ENCODE measurements at places on chromosomes 7 and 10.

GRCh38 chr10:54797636-54798321 is 3.3 kb downstream of the PCDH15 start:
- DNase-seq = no peak

DNA sequence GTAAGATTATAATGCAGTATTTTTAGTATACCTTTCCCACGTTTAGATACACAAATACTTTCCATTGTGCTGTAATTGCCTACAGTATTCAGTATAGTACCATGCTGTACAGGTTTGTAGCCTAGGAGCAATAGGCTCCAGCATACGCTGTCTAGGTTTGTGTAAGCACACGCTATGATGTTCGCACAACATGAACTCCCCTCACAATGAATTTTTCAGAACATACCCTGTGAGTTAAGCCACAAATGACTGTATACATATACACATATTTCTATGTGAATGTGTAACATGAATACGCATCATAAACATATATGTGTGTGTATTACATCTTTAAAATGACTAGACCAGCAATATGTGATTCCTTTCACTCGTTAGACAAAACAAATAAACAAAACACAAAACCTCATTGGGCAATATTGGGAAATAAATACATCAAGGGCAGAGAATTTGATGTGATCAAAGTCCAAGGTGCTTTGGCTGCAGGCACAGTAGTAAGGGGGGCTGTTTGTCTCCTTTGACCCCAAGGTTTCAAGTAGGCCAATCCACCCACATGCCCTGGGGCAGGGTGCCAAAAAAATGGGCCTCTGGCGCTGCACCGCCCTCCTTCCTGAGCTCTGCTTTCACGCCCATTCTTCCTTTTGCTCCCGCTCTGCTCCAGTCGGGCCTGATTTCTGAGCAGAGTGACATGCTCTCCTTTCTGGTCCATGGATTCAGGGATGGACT is 33.9 kb downstream of the CHN2 start:
- DNase-seq = no peak

DNA sequence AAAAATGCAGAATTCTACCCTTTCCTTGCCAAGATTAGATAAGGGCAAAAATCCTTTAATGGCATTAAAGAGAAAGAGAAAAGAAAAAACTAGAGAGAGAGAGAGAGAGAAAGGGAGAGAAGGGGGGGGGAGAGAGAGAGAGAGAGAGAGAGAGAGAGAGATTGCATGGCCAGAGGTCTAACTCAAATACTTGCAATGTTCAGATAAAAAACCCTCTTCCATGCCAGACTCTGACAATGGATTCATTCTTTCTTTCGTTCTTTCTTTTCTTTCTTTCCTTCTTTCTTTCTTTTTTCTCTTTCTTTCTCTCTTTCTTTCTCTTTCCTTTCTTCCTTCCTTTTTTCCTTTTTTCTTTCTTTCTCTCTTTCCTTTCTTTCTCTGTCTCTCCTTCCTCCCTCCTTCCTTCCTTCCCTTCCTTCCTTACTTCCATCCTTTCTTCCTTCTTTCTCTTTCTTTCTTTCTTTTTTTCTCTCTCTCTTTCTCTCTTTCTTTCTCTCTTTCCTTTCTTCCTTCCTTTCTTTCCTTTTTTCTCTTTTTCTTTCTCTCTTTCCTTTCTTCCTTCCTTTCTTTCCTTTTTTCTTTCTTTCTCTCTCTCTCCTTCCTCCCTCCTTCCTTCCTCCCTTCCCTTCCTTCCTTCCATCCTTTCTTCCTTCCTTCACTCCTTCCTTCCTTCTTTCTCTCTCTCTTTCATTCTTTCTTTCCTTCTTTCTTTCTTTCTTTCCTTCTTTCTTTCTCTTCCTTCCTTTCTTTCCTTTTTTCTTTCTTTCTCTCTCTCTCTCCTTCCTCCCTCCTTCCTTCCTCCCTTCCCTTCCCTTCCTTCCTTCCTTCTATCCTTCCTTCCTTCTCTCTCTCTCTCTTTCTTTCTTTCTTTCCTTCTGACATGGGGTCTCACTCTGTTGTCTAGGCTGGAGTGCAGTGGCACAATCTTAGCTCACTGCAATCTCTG is 175.7 kb downstream of the PRKCQ start:
- DNase-seq = no peak

DNA sequence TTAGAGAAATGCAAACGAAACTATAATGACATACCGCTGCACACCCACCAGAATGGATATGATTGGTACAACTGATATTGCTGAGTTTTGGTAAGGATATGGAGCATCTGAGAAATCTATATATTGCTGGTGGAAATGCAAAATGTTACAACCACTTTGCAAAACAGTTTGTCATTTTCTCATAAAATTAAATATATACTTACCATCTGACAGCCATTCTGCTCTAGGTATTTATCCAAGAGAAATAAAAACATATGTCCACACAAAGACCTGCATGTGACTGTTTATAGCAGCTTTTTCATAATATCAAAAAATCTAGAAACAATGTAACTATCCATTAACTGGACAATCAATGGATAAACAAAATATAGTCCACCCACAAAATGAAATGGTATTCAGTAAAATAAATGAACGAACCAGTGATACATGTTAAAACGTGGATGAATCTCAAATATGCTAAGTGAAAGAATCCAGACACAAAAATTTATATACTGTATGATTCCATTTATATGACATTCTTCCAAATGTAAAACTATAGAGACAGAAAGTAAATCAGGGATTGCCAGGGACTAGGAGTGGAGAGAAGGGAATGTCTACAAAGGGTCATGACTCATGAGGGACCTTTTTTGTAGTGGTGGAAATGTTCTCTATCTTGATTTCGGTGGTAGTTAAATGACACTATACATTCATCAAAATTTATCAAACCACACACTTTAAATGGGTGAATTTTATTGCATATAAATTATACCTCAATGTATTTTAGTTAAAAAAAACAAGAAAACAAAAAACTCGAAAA is 312.0 kb upstream of the GLI3 start:
- DNase-seq = no peak

DNA sequence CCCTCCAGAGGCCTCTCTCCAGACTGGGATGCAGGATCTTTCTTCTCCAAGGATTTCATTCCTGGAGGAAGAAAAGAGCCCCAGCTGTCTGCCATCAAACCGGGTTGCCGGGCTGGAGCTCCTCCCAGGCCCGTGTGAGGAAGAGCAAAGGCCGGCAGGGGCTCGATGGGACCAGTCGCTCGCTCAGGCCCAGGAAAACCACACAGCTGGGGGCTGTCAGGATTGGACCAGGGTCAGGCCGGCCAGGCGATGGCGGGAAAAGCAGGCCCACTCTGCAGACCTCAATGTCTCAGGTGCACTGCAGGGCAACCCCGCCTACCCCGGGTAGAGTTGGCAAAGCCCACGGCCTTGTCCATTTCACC is 98.1 kb upstream of the DNAAF5 start:
- no peak for DNase-seq

- DNase-seq = no peak
Measured at GRCh38 chr10:79327090-79327457, 20.2 kb upstream of the PPIF start.

DNA sequence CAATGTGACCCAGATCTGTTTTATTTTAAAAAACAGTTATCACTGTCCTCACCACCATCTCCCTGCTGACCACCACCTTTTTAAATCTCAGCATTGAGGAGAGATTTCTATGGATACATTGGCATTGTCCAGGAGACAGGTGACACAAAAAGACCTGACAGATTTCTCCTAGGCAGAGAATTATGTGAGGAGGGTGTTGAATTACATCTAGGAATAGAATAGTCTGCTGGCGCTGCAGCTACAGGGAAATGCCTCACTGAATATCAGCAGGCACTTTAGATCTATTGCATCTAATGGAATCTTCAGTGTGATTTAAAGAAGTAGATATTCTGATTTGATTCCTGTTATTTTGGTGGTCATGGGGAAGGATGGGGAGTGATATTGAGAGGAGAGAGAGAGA is 593.5 kb downstream of the NRG3 start:
- no peak for DNase-seq

DNA sequence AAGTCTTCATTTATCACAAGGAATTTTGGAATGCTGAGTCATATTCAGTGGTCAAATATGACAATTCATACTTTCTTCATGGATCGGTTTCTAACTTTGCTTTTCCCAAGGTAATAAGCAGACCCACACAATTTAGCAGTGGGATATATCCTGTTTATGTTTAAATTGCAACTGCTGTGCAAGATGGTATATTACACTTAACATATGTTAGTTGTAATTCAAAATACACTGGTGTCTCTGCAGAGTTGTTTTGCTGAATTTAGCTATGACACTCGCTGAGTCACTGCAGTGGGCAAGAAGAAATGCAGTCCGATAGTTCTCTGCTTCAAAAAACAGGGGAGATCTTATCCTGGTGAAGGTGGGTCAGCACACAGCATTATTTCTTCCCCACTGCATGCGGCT is 194.8 kb upstream of the PTN start:
- no peak for DNase-seq

DNA sequence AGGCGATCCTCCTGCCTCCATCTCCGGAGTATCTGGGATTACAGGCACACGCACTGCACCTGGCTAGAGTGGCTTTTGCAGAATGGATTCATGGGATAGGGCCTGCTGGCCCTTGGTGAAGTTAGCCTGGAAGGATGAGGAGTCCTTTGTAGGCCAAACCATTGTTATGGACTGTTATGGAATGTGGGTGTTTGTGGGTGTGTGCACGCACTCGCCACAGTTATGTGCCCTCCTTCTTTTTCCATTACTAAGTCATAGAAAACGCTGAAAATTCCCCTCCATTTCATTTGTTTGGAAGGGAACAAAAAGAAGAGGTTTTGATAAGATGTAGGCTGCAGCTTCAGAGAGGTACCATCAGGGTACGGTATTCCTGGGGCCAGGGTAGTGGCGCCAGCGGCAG is 15.0 kb downstream of the ZNF862 start:
- DNase-seq = no peak

DNA sequence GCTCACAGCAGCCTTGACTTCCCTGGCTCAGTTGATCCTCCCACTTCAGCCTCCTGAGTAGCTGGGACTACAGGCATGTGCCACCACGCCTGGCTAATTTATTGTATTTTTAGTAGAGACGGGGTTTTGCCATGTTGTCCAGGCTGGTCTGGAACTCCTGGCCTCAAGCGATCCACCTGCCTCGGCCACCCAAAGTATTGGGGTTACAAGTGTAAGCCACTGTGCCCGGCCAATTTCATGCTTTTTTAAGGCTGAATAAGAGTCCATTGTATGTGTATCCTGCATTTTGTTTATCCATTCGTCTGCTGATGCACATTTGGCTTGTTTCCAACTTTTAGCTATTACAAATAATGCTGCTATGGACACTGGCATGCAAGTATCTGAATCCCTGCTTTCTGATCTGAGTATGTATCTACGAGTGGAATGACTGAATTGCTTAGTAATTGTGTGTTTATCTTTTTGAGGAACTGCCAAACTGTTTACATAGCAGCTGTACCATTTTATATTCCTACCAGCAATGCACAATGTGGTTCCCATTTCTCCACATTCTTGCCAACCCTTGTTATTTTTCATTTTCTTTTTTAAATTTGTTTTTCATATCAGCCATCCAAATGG is 37.3 kb upstream of the TPST1 start:
- no peak for DNase-seq

GRCh38 chr10:88083597-88083989 is 220.2 kb downstream of the PTEN start:
- no peak for DNase-seq

DNA sequence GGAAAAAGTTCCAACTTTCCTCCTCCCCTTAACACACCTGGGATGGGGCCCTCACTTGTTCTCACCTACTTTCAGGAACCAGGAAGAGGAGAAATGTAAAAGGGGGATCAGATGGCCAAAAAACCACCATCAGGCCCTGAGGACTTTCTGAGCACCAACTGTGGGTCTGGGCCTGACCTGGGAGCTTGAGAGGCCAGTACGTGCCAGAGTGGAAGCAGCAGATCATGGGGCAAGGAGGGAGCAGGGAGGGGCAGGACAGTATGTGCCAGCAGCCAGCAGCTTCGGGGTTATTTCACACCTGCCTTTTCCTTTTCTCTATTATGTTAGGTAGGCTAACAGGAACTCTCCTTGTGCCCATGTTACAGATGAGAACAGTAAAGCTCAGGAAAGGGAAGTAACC is 118.8 kb upstream of the UNC5B start:
- no peak for DNase-seq

DNA sequence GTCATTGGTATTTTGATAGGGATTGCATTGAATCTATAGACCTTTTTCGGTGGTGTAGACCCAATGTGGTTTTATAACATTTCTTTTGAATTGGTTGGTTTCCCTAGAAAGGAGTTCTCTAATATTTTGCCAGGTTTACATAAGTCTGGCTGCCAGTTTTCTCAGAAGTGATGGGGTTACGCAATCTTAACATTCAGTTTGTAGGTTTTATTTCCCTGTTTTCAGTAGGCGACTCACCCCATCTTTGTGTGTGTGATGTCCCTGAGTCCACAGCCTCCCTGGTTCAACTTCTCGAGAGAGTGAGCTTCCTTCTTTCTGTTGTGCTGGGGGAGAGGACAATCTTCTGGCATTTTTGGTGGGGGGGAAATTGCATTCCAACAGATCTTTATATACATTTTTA is 9.6 kb upstream of the KIF5B start:
- DNase-seq = no peak

DNA sequence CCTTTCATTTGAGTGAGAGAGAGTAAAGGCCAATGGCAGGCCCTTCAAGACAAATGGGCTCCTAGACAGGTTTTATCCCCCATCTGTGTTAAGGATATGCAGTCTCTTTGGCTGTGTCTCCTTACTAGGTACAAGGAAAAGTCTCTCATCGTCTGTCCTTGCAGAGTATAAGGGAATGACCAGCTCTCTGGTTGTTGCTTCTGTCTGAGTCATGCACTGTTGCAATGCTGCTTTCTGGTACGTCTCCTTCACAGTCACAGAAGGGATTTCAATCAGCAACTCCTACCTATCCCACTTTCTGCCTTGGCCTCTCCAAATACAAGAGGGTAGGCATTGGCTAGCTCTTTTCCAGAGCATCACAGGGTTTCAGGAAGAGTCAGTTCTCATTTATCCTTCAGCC is 48.1 kb downstream of the CTTNBP2 start:
- DNase-seq = no peak

DNA sequence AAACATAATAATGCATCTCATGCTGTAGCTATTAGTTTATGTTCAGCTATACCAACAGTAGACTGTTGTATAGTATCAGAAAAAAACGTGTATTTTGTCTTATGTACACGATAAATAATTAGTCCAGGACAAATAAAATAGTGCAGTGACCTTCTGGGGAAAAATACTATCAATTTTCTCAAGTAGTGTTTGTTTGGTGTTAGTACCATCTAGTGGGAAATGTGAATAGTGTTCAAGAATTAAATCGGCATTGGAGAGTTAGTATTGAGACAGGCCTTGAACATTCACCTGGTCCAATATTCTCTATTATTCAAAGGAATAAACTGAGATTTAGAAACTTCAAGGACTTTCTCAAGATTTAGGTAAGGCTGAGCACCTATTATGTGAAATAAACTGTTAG is 21.7 kb upstream of the OR2A5 start:
- DNase-seq = no peak

GRCh38 chr10:113681533-113682470 is 2.1 kb downstream of the CASP7 start:
- no peak for DNase-seq

- DNase-seq = no peak
Measured at GRCh38 chr7:85474234-85474633, 287.4 kb upstream of the SEMA3D start.

GRCh38 chr10:76982671-76983070 is 654.9 kb downstream of the KCNMA1 start:
- no peak for DNase-seq

- no peak for DNase-seq
Measured at GRCh38 chr10:49457686-49458085, 61.8 kb upstream of the DRGX start.

Measured in stimulated activated CD4-positive, alpha-beta T cell treated with anti-CD3 and anti-CD28 coated beads, TNF-alpha, amount 100 ng/mL, for 1 hour (primary cell).